ENCODE measurements at places on chromosomes 2 and 18.

DNA sequence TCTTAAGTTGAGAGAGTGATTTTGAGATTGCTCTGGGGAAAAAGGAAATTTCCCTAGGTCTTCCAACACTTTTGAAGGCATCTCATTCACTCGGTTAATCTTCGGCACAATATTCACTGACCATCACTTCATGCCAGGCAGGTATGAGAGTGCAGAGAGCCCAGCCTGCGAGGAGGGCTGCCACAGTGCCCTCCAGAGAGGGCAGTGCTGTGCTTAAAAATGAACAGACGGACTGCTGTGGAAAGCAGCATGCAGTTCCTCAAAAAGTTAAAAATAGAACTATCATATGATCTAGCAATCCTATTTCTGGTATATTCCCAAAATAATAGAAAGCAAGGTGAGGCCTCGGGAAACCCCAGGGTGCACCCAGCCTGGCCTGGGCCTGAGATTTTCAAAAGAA lies 374.9 kb upstream of the RAB6C start:
- no peak for DNase-seq

DNA sequence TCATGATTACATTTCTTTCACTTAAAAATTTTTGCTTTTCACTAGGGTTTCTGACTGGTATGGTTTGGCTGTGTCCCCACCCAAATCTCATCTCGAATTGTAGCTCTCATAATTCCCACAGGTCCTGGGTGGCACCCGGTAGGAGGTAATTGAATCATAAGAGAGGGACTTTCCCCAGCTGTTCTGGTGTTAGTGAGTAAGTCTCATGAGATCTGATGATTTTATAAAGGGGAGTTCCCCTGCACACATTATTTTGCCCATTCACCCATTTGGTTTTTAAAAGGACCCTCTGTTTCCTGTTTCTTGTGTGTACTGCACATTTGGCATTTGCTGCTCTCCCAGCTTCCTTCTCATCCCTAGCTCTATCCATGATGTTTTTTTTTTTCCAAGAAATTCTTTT lies 27.8 kb upstream of the NETO1 start:
- no peak for DNase-seq

DNA sequence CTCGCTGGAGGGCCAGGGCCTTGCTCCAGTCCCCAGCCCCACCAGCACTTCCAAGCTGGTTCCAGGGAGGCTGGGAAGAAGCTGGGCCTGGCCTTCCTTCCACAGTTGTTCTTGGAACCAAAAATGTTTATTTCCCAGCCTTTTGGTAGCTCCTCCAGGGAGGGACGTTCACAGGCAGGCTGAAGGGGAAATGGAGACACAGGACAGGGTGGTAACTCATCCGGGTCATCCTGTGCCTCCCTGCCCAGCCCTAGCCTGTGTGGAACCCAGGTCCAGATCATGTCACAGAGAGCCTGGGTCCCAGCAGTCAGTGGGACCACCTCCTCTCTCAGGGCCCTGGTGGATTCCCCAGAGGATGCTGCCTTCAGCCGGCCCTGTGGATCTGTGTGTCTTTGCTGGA lies 12.5 kb upstream of the ARMC9 start:
- no peak for DNase-seq

- no peak for DNase-seq
These were observed 73.5 kb downstream of the GLI2 start for GRCh38 chr2:120809151-120809550.

DNA sequence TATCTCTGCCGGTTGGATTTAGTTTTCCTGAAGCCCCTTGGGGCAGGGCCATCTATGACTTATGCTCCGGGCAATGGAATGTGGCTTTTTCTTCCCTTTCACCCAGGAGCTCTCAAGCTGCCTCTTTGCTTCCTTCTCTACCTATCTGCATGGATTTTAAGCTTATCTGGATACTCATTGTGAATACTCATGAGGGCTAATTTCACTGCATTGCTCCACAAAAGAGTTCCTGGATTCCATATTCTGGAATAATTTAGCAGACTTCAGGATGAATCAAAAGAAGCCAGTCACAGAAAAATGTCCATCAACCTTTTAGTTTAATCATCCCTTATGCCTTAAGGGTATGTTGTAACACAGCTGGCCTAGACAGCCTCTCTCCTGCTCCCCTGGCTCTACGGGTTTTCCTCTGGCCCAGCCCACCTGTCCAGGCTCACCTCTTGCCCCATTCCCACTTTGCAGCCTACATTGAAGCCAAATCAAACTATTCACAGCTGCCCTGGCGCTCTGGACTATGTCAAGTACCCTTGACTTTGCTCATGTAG lies 122.8 kb upstream of the RMDN2 start:
- DNase-seq = no peak

GRCh38 chr2:28747714-28748113 lies 3.9 kb upstream of the PPP1CB start:
- no peak for DNase-seq

DNA sequence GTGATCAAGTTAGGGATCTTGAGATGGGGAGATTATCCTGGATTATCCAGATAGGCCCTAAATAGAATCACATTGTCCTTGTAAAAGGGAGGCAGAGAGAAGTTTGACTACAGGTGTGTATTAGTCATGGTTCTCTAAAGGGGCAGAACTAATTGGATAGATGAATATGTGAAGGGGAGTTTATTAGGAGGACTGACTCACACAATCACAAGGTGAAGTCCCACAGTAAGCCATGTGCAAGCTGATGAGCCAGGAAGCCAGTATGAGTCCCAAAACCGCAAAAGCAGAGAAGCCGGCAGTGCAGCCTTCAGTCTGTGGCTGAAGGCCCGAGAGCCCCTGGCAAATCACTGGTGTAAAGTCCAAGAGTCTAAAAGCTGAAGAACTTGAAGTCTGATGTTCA lies 275.8 kb downstream of the KCNS3 start:
- DNase-seq = no peak

- no peak for DNase-seq
These were observed 742.9 kb upstream of the DDX18 start for GRCh38 chr2:117071556-117072102.

DNA sequence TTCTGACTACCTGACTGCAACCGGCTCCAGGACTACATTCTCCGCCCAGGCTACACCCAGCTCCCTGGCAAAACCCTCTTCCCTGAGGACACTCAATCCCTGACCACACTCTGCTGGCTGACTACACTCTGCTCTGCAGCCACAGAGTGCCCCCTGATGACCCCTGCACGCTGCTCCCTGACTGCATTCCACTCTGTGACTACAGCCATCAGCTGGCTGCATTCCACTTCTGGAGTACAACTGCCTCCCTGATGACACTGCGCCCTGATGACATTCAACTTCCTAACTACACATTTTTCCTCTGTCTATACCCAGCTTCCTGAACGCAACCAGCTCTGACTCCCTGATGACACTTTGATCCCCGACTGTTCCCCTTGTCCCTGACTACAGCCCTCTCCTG lies 71.3 kb upstream of the NRXN1 start:
- no peak for DNase-seq

- DNase-seq = no peak
These were observed 94.6 kb downstream of the GLI2 start for GRCh38 chr2:120830096-120830830.

DNA sequence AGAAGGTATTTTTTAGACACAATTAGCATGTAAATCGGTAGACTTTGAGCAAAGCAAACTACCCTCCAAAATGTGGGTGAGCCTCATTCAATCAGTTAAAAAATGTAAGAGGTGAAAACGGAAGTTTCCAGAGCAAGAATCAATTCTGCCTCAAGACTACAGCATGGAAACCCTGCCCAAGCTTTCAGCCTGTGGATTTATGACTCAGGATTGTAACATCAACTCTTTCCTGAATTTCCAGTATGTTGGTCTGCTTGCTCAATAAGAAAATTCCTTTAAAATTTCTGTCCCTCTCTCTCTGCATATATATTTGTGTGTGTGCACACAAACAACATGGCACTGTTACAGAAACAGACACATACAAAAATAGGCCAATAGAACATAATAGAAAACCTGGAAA lies 228.6 kb upstream of the DOK6 start:
- no peak for DNase-seq

- no peak for DNase-seq
These were observed 135.6 kb downstream of the GALNT1 start for GRCh38 chr18:35717182-35717581.

GRCh38 chr2:102436323-102436722 lies 13.4 kb downstream of the IL18RAP start:
- no peak for DNase-seq

DNA sequence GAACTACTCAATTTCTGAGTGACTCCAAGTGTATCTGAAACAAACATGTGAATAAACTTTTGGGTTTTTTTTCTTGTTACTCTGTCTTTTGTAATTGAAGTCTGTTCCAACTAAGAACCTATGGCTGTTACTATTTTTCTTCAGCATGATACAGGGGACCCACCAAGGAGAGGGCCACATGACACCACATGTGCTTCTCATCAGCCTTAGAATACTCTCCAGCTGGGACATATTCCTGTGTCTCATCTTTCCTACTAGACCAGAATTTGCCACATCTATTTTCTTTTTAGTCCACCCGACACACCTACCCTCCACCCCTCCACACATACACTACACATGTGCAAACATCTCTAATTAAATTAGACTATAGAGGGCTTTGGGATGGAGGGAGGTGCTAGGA lies 191.7 kb upstream of the NDUFV2 start:
- no peak for DNase-seq

DNA sequence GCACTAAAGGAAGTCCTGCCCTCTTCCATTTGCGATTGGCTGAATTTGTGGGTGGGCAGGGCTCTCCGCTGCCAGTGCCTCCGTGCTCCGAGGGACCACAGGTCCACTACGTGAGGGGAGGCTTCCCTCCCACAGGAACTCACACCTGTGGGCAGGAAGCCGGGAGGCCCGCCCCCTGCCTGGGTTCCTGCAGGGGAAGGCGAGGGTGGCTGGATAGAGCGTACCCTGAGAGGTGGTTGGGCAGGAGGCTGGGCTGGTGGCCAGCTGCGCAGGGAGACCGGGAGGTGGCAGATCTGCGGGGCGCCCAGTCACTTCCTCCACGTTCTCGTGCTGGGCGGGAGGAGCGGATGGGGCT lies 47.0 kb upstream of the PTH2R start:
- no peak for DNase-seq

DNA sequence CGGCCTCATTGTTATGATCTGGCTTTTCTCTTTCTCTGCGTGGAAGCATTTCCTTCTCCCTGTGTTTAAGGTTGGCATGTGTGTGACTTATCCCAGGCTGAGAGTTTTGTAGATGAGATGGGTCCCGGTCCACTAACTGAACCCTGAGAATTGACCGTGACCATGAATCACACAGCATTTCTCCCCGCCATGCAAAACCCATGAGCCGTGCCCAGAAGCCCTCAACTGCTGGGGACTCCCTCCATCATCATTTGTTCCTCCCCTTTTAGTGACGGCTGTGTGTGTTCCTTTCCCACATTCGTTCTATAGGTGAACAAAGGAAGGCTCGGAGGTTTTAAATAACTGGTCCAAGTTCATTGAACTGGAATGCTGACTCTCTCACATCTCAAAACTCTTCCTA lies 30.1 kb upstream of the TXNDC2 start:
- no peak for DNase-seq

Measured in stimulated activated CD8-positive, alpha-beta memory T cell treated with anti-CD3 and anti-CD28 coated beads, Interleukin-7, amount 100 ng/mL, for 1 hour (primary cell).